ENCODE measurements at places on chromosomes 1 and 21. TPM values are rescaled to one million over a fixed set of nuclear protein-coding genes. Genes with fewer than 3 reads are reported as not detected.
A peak's percentile ranks its signal among the peaks of the same experiment; 100 is the strongest.

The MAP1LC3C gene
- not detected for total RNA-seq

- peak overlapping the region; percentile 89 for H3K27ac ChIP-seq
- DNase-seq, result peak; percentile 82
- H3K4me1 ChIP-seq, result peaks cover 51% of the 10 kb centered on the region
- H3K36me3 ChIP-seq, result peaks cover 56% of the 10 kb centered on the region
These were observed 3.3 kb downstream of the CDC42SE1 start for GRCh38 chr1:151056149-151056548.

- H3K27ac ChIP-seq, result no peak overlapping the region
- no peak overlapping the region for H3K4me3 ChIP-seq
- no peaks in the 10 kb centered on the region for H3K36me3 ChIP-seq
- H3K4me1 ChIP-seq, result no peaks in the 10 kb centered on the region
- H3K27me3 ChIP-seq, result peaks cover 5% of the 10 kb centered on the region
These were observed 48.5 kb downstream of the UBE2U start for GRCh38 chr1:64251971-64252370.

GRCh38 chr1:34060187-34060730 is 104.8 kb downstream of the CSMD2 start:
- H3K36me3 ChIP-seq, result no peaks in the 10 kb centered on the region
- H3K4me1 ChIP-seq, result no peaks in the 10 kb centered on the region
- DNase-seq, result no peak
- no peaks in the 10 kb centered on the region for H3K27me3 ChIP-seq
- no peak overlapping the region for H3K27ac ChIP-seq

- H3K36me3 ChIP-seq, result no peaks in the 10 kb centered on the region
- DNase-seq, result no peak
- H3K4me1 ChIP-seq, result peaks cover 2% of the 10 kb centered on the region
- no peak overlapping the region for H3K27ac ChIP-seq
- no peaks in the 10 kb centered on the region for H3K27me3 ChIP-seq
- no peak overlapping the region for H3K4me3 ChIP-seq
These were observed 165.3 kb downstream of the TNFSF18 start for GRCh38 chr1:172885411-172885810.

DNA sequence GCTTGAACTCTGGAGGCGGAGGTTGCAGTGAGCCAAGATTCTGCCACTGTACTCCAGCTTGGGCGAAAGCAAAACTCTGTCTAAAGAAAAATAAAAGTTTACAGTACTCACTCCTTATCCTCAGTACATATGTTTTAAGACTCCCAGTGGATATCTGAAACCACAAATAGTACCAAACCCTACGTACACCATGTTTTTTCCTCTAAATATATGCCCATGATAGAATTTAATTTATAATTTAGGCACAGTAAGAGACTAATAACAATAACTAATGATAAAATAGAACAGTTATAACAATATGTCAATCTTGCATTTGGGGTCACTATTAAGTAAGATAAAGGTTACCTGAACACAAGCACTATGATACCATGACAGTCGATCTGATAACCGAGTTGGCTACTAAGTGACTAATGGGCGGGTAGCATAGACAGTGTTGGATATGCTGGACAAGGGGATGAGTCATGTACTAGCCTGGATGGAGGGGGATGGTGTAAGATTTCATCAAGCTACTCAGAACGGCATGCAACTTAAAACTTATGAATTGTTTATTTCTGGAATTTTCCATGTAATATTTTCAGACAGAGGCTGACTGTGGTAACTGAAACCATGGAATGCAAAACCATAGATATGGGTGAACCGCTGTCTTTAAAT is 43.7 kb downstream of the ST7L start:
- no peak overlapping the region for H3K4me3 ChIP-seq
- H3K27ac ChIP-seq, result no peak overlapping the region
- peaks cover 6% of the 10 kb centered on the region for H3K36me3 ChIP-seq
- H3K27me3 ChIP-seq, result no peaks in the 10 kb centered on the region
- DNase-seq, result no peak

GRCh38 chr1:89842567-89843272 is 21.9 kb downstream of the LRRC8D start:
- no peaks in the 10 kb centered on the region for H3K36me3 ChIP-seq
- H3K4me3 ChIP-seq, result peak overlapping the region; percentile 80
- no peaks in the 10 kb centered on the region for H3K27me3 ChIP-seq

DNA sequence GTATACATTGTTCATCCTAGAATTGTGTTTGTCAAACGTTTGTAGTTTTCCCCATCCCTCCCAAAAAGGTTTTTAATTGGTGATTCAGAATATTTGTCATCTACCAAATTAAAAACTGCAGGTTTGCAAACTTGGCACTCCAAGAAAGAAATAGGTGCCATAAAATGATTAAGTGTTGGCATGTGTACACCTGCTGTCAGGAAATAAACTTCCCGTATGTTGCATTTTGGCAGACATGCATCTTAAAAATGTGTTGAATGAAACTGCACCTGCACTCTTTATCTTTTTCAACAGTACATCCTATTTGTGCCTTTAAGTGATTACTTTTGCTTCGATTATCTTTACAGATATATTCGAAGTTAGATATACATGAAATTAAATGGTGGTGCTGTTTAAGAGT is 7.3 kb downstream of the B3GALT2 start:
- no peak overlapping the region for H3K27ac ChIP-seq
- no peaks in the 10 kb centered on the region for H3K27me3 ChIP-seq
- no peaks in the 10 kb centered on the region for H3K4me1 ChIP-seq
- DNase-seq, result no peak

GRCh38 chr1:70434253-70434859 is 23.3 kb downstream of the CTH start:
- no peaks in the 10 kb centered on the region for H3K36me3 ChIP-seq
- no peak overlapping the region for H3K4me3 ChIP-seq
- H3K4me1 ChIP-seq, result no peaks in the 10 kb centered on the region
- H3K27me3 ChIP-seq, result no peaks in the 10 kb centered on the region
- H3K27ac ChIP-seq, result no peak overlapping the region
- DNase-seq, result no peak

DNA sequence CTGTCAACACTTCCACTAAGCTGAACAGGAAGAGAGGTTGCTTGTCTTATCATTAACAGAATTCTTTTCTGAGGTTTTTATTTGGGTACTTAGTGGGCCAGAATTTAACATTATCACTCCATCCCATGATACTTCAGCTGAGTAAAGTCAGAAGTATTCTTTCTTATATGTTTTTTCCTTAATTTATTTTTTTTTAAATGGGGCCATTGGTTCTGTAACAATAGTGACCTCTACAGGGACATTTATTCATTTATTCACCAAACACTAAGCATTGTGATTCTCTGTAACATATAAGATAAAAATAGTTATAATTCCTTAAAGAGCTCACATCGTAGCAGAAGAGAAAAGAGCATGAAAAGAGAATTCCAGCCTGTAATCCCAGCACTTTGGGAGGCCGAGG is 9.8 kb downstream of the GREM2 start:
- no peaks in the 10 kb centered on the region for H3K4me1 ChIP-seq
- no peaks in the 10 kb centered on the region for H3K27me3 ChIP-seq
- DNase-seq, result no peak
- no peak overlapping the region for H3K27ac ChIP-seq
- no peaks in the 10 kb centered on the region for H3K36me3 ChIP-seq

DNA sequence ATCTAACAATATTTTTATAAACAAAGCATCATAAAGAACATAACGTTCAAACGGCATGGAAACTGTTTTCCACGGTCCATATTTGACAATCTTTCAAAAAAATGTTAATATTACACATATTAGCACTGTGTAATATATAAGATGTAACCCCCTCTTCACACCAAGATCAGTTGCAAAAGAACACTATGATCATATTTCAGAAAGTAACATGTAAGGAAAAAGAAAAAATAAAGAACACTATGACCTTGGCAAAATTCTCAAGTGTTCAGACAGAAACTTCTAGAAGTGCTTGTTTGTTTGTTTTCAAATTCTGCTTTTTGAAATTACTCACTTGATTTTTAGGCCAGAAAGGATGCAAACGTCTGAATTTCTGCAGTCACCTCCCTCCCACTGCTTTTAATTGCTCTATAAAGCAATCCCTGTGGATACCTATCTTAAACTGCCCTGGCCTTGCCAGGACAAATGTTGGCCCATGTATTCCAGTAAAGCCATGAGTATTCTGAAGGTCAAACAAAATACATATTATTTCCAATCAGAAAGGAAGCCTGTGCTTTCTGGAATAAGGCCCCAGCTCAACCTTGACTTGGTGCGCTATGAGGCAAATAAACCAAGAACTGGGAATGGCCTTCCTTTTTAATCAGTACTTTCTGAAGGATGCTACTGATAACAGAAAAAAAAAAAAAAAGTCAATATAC is 68.6 kb downstream of the TGFBR3 start:
- no peak for DNase-seq
- no peaks in the 10 kb centered on the region for H3K36me3 ChIP-seq
- no peaks in the 10 kb centered on the region for H3K27me3 ChIP-seq
- H3K4me1 ChIP-seq, result peaks cover 48% of the 10 kb centered on the region
- H3K4me3 ChIP-seq, result no peak overlapping the region

The SLC35A3 gene
- 49.8 TPM for total RNA-seq

- no peaks in the 10 kb centered on the region for H3K36me3 ChIP-seq
- no peak overlapping the region for H3K27ac ChIP-seq
- DNase-seq, result no peak
- no peaks in the 10 kb centered on the region for H3K27me3 ChIP-seq
These were observed 83.6 kb upstream of the CNTN2 start for GRCh38 chr1:204959374-204959773.

The MYBPH gene
- total RNA-seq, result not detected

- no peak for DNase-seq
- no peaks in the 10 kb centered on the region for H3K4me1 ChIP-seq
- no peaks in the 10 kb centered on the region for H3K36me3 ChIP-seq
- H3K4me3 ChIP-seq, result no peak overlapping the region
- H3K27ac ChIP-seq, result no peak overlapping the region
- H3K27me3 ChIP-seq, result no peaks in the 10 kb centered on the region
These were observed 38.9 kb upstream of the MAP10 start for GRCh38 chr1:232766241-232766890.

DNA sequence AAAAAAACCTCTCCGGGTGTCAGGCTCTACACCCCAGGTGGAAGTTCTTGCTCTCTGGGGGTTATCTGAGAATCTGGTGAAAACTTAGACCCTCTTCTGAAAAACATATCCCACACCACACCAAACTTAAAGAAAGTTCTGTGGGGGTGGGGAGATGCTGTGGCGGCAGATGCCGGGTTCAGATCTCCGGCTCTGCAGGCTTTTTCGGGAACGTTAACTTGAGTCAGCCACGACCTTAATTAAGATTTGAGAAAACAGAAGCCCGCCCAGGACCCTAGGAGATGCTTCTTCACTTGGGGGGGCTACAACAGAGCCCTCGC is 2.3 kb downstream of the RCC2 start:
- peak overlapping the region; percentile 70 for H3K27ac ChIP-seq
- H3K36me3 ChIP-seq, result no peaks in the 10 kb centered on the region
- DNase-seq, result no peak
- H3K4me3 ChIP-seq, result peak overlapping the region; percentile 48
- H3K27me3 ChIP-seq, result no peaks in the 10 kb centered on the region

The SPRR2A gene
- not detected for total RNA-seq

The SYT2 gene
- total RNA-seq, result not detected

DNA sequence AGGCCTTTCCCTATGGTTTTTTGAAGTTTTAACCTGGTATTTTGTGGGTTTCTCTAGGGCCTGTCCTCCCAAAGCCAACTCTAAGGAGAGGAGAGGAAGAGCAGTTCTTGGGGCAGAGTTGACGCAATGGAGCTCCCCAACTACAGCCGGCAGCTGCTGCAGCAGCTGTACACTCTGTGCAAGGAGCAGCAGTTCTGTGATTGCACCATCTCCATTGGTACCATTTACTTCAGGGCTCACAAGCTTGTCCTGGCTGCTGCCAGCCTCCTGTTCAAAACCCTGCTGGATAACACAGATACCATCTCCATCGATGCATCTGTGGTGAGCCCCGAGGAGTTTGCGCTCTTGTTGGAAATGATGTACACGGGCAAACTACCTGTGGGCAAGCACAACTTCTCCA is 38.2 kb downstream of the ZBTB40 start:
- no peak overlapping the region for H3K4me3 ChIP-seq
- H3K4me1 ChIP-seq, result no peaks in the 10 kb centered on the region
- H3K36me3 ChIP-seq, result peaks cover 19% of the 10 kb centered on the region
- no peaks in the 10 kb centered on the region for H3K27me3 ChIP-seq
- no peak for DNase-seq

DNA sequence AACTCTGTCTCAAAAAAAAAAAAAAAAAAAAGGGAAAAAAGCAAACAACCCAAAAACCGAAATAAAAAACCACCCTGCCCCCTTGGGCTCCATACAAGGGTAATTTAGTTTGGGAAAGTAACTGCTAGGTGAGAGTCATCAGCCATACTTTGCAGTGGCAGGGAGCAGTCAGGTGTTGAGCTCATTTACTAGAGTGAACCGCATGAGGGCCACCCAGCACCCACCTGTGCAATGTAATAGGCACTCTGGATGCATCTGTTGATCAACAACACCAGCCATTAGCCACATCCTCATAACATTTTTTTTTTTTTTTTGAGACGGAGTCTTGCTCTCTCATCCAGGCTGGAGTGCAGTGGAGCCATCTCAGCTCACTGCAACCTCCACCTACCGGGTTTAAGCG is 9.1 kb downstream of the INAVA start:
- H3K36me3 ChIP-seq, result no peaks in the 10 kb centered on the region
- no peak overlapping the region for H3K27ac ChIP-seq
- DNase-seq, result no peak
- peaks cover 25% of the 10 kb centered on the region for H3K4me1 ChIP-seq

DNA sequence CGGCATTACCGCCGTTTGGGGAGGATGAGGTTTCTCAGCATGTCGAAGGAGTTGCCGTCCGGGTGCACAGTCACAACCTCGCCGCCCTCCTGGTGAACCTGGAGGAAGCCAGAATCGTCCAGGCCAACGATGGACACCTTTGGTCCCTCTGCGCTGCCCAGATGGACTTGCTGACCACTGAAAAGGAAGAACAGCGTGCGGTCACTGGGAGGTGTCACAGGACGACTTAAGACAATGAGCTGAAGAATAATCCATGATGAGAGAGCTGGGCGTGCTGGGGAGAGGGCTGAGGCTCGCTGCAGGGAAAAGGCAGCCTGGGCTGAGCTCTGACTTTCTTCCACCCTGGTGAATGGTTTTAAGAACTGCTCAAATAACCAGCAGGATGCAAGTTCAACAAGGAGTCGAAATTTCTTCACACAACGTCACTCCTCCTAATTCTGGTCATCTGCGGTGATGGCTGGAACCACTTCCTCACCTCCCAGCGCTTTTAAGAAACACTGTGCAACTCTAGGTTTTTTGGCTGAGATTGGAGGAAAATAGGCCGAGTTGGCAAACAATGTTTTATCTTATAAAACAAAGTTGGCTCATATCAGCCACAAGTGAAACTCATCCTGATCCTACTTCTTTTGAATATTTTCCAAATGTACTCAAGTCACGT is 55.5 kb downstream of the SIM2 start:
- H3K27ac ChIP-seq, result no peak overlapping the region
- H3K36me3 ChIP-seq, result peaks cover 2% of the 10 kb centered on the region
- no peak overlapping the region for H3K4me3 ChIP-seq
- no peak for DNase-seq
- no peaks in the 10 kb centered on the region for H3K27me3 ChIP-seq

The PRDM16 gene
- total RNA-seq, result 0.64 TPM

- H3K27ac ChIP-seq, result no peak overlapping the region
- DNase-seq, result no peak
- no peaks in the 10 kb centered on the region for H3K27me3 ChIP-seq
- no peak overlapping the region for H3K4me3 ChIP-seq
These were observed 104.0 kb downstream of the PAX7 start for GRCh38 chr1:18734461-18735223.
